ENCODE measurements at places on chromosomes 16 and 17. TPM values are rescaled to one million over a fixed set of nuclear protein-coding genes. Genes with fewer than 3 reads are reported as not detected.

GAS2L2 gene
- total RNA-seq, result 0.07 TPM

ITGA2B gene
- 0.31 TPM for total RNA-seq

CDYL2 gene
- total RNA-seq, result 40.6 TPM

CFAP52 gene
- not detected for total RNA-seq

MRPL27 gene
- total RNA-seq, result 88.8 TPM

DNA sequence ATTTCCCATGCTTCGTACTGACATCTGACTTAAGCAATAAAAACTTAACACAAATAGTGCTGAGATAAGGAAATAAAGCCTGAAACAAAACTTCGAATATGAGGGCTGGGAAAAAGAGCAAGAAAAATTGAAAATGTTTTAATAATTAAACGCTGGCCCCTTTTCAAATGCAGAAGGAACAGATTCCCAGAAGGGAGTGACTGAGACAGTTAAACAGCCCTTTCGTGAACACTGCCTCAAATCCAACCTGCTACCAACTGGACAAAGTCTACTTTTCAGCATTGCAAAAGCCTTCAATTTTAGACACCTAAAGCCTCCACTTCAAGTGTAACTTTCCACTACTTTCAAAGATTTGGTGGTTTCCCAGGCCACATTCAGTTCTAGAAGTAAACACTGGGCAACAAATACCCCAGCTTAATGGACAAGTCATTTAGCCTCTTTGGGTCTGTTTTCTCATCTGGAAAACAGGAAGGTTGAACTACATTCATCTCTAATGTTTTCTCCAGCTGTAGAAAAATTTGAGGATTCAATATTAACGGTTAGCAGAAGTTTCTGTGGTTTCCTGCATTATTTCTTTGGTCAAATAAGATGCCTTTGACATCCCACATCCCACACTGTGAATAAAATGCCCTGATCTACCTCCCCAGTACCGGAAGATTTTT is 11.8 kb downstream of the RFFL start:
- no peak for DNase-seq

DNA sequence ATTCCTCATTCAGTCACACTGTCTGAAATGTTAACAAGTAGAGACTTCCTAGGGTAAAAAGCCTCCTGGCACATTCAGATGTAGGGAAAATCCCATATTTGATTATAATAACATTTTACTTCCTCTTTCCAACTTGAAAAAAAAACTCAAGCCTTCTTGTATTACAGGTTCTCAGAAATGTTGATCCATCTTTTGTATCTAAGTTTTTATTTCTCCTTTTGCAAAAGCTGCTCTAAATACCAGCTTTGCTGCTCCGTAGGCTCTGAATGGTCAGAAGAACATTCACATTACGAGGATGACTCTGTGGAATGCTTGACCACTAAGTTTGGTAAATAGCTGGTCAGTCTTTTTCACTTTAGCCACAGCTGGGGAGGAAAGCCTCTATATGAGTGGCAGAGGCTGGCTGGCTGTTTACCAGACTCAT is 13.2 kb upstream of the HEATR6 start:
- no peak for DNase-seq

- no peak for DNase-seq
These were observed 16.6 kb downstream of the RBFOX3 start for GRCh38 chr17:79594271-79594670.

DNA sequence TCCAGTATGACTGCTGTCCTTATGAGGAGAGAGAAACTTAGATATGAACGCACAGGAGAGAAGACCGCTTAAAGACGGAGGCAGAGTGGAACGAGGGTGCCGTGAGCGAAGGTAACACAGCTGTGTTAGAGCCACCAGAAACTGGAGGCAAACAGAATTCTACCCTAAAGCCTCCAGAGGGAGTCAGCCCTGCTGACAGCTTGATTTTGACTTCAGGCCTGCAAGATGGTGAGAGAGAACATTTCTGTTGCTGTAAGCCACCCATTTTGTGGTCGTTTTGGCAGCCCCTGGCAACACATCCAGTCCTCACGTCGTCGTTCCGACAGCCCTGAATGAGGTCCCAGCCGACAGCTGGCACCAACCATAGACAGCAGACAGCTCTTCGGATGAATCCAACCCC is 2.8 kb upstream of the SPATA2L start:
- no peak for DNase-seq

- DNase-seq, result no peak
These were observed 5.6 kb upstream of the NOTUM start for GRCh38 chr17:81966343-81967243.

- no peak for DNase-seq
These were observed 37.5 kb upstream of the LITAF start for GRCh38 chr16:11624205-11624604.

- DNase-seq, result no peak
These were observed 12.7 kb upstream of the ANKFY1 start for GRCh38 chr17:4276514-4276913.

DNA sequence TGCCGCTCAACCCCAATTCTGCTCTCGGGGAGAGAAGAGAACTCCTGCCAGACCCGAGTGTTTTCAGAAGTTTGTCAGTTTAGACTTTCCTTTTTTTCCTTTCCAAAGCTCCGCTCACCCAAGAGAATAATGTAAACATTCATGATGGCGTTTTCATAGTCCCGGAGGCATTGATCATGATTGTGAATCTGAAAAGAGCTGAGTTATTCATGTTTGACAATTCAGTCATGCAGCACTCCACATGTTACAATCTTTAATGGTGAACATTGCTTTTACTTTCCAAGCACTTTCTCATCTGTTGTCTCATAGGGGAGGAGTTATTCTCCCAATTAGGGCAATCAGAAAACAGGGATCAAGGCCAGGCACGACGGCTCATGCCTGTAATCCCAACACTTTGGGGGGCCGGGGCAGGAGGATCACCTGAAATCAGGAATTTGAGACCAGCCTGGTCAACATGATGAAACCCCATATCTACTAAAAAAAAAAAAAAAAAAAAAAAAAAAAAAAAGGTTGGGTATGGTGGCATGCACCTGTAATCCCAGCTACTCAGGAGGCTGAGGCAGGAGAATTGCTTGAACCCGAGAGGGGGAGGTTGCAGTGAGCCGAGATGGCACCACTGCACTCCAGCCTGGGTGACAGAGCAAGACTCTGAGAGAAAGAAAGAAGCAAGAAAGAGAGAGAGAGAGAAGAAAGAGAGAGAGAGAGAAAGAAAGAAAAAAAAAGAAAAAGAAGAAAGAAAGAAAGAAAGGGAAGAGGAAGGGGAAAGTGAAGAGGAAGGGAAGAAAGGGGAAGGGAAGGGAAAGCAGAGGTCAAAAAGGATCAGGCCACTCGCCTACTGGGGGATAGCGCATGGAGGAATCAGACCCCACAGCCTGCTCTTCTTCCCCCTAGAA is 70.0 kb upstream of the TNRC6C start:
- DNase-seq, result no peak

GRCh38 chr17:70074956-70075355 is at the start of gene KCNJ16:
Gene KCNJ16, plus strand, starts transcription at chr17:70075225. Its CDS starts 56,863 bp downstream, at chr17:70132088.
- DNase-seq, result no peak

GRCh38 chr17:39357488-39357887 is 43.9 kb downstream of the FBXL20 start:
- DNase-seq, result no peak

DNA sequence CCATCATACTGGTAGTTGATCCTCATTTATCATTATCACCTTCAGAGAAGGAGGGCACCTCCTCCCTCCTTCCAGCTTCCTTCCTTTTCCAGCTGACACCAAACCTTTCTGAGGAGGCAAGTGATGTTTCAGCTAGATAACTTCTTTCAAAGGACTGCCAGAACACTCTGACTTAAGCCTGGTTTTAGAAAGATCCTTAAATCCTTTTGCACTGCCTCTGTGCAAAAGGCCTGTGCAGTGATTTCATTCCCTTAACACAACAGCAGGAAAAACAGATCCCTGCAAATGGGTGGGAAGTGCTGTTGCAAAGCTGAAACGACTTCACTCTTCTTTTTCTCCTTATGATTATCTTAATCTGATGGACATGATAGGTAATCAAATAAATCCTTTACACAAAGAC is 7.1 kb upstream of the KRT23 start:
- no peak for DNase-seq

DNA sequence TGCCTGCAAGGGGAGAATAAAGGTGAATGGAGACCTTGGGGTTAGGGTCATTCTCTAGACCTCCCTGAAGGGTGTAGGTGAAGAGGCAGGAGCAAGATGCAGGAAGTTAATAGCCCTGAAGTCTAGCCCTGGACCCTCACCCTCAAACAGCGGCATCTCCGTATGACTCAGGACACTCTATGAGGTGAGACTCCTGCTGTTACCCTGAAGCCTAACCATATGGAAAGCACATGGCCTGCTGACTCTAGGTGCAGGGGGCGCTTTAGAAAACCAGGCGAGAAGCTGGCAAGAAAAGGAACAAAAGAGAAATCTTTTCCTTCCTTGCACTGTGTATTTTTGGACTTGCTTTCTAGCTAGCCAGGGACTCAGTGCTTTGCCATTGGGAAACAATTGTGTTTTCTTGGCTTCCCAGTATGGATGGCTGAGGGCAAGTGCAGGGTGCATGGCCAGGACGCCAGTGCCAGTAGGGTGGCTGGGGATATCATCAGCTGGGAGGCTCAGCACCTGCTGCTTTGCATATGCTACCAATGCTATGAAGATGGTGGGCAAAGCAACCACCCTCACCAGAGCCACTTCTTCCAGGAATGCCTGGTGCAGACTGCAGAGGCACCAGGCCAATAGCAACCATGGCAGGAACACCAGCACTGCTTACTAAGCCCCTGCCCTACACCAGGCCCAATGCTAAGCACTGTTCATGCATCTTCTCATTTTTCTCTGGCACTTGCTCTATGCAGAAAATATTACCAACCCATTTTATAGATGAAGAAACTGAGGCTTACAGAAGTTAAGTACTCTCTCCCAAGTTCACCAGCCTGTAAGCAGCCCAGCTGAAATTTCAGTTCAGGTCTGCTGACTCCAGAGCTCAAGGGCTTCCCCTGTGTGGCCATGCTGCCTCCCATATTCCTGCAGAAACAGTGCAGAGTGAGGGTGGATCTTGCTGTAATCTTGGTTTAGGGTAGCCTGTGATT is 425.1 kb downstream of the SLC39A11 start:
- DNase-seq, result no peak

DNA sequence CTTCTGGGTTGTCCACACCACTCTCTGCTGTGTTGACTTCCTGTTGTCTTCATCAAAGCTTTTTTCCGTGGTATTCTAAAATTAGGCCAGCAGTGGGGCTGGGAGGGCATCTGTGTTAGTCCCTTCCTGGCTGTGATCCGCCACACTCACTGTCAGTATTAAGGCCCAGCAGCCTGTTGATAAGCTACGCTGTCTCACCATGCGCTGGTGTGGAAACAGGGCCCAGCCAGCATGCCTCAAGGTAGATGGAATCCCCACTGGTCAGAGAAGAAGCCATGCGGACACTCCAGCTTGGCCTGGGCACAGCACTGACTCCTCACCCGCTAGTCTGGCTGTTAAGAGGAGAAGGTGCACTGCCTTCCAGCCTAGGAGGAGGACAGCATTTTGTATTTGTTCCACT is 11.4 kb downstream of the CDR2L start:
- DNase-seq, result no peak

All from CD8-positive, alpha-beta memory T cell (primary cell).